ENCODE measurements at places on chromosomes 16 and 17. TPM values are rescaled to one million over a fixed set of nuclear protein-coding genes. Genes with fewer than 3 reads are reported as not detected.

TBC1D16 gene
- 8.9 TPM for polyA plus RNA-seq

DNA sequence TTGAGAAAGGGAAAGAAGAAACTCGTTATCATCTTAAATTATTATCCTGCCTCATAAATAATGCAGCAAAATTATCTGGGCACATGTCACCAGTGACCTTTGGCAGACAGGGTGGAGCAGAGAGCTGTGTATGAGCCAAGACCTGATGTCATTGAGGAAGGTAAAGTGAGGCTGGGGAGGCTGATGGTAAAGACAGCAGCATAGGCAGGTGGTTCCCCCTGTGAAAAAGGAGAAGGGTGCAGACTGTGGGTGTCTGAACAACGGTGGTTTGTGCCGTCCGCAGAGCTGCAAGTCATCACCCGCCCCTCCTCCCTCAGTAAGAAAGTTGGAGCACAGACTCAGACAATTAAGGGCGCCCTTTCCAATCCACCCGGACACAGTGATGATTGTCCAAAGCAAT lies 30.8 kb upstream of the METTL16 start:
- no peaks in the 10 kb centered on the region for H3K27me3 ChIP-seq
- no peak overlapping the region for H3K27ac ChIP-seq
- DNase-seq = no peak
- peaks cover 3% of the 10 kb centered on the region for H3K4me1 ChIP-seq
- H3K4me3 ChIP-seq = no peak overlapping the region

DNA sequence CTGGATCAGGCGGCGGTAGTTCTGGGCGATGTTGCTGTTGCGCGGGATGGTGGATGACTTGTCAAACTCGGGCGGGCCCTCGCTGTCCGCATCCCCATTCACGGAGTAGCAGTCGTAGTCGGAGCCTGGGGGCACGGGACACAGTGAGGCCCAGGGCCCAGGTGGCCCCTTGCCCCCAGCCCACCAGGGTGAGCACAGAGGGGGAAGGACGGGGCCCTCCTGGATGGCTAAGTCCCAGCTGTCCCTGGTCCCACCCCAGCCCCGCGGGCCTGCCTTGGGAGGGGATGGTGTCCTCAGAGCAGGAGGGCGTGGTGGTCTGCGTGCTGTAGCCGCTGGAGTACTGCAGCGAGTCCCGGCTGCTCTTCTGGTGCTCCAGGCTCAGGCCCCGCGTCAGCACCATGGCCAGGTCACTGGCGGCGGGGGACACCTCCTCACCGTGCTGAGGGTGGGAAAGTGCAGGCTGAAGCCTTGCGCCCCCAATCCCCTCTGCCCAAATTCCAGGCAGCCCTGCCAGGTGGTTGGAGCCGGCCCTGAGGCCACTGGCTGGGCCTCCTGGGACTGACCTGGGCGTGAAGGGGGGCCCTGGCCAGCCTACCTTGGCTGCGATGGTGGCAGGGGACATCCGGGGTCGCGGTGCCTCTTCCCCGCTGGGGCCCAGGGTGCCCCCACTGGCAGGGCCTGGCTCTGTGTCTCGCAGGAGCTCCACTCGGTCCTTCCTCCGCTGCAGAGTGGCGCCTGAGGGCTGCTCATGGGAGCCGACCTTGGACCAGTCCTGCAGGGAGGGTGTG lies 18.2 kb downstream of the IL34 start:
- H3K27ac ChIP-seq = no peak overlapping the region
- H3K4me3 ChIP-seq = no peak overlapping the region
- peaks cover 11% of the 10 kb centered on the region for H3K36me3 ChIP-seq

DNA sequence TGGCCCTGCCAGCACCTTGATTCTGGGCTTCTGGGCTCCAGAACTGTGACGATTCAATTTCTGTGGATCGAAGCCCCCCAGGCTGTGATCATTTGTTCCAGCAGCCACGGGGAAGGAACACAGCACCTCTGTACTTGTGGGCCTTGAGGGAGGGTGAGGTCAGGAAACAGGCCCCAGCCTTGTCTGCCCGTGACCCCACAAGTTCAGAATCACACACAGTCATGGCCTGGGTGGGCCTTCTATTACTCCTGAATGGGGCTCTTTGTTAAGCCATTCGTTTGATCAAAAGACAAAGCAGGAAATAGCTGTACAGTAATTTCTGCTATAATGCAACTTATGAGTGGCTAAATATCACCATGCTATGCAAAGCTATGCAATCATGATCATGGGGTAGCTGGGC lies 10.1 kb downstream of the ST6GALNAC2 start:
- H3K36me3 ChIP-seq = peaks cover 15% of the 10 kb centered on the region
- H3K4me1 ChIP-seq = peaks cover 26% of the 10 kb centered on the region
- no peaks in the 10 kb centered on the region for H3K27me3 ChIP-seq
- H3K4me3 ChIP-seq = no peak overlapping the region
- no peak for DNase-seq
- H3K27ac ChIP-seq = no peak overlapping the region

- no peak overlapping the region for H3K4me3 ChIP-seq
- no peak for DNase-seq
- no peaks in the 10 kb centered on the region for H3K36me3 ChIP-seq
- peaks cover 3% of the 10 kb centered on the region for H3K4me1 ChIP-seq
Measured at GRCh38 chr17:12057520-12057919, 36.8 kb downstream of the MAP2K4 start.

DNA sequence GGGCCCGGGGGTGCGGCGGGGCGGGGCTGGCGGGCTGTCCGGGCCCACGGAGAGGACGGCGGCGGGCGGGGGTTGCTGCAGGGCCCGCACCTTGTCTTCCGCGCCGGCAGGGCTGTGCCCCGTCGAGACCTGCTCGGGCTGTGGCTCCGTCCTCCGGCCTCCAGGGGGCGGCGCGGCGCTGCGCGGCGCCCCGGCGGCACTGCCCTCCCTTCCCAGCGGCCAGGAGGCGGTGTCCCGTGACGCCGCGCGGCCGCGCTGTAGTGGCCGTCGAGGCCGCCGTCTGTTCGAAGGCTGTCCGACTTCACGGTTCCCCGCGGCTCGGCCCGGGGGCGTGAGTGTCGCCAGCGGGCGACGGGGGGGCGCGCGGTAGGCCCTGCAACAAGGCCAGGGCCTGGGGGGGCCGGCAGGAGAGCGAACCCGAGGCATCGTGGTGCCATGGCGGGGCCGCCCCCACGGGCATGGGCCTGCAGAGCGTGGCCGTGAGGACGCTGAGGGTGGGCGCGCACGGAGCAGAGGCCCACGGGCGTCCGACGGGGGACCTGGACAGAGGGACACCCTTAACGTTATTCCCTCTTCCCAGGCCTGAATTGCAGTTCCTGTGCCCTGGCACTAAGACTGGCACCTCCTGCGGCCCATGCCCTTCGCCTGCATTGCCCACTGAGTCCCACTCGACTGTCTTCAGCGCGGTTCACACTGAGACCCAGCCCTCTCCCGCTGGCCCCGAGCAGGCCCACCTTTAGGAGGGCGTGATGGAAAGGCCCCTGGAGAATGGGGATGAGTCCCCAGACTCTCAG lies at the start of gene PLEKHG4:
PLEKHG4 (plus strand) TSS at position 237 of the 794 bp plus-strand sequence; CDS start at position 750, 513 bp downstream.
- no peak for DNase-seq
- H3K4me3 ChIP-seq = peak within 1 kb of the TSS; percentile 63
- H3K36me3 ChIP-seq = no peaks in the 10 kb centered on the region
- H3K4me1 ChIP-seq = peaks cover 23% of the 10 kb centered on the region
- no peak within 1 kb of the TSS for H3K27ac ChIP-seq
- peaks cover 49% of the 10 kb centered on the region for H3K27me3 ChIP-seq

DNA sequence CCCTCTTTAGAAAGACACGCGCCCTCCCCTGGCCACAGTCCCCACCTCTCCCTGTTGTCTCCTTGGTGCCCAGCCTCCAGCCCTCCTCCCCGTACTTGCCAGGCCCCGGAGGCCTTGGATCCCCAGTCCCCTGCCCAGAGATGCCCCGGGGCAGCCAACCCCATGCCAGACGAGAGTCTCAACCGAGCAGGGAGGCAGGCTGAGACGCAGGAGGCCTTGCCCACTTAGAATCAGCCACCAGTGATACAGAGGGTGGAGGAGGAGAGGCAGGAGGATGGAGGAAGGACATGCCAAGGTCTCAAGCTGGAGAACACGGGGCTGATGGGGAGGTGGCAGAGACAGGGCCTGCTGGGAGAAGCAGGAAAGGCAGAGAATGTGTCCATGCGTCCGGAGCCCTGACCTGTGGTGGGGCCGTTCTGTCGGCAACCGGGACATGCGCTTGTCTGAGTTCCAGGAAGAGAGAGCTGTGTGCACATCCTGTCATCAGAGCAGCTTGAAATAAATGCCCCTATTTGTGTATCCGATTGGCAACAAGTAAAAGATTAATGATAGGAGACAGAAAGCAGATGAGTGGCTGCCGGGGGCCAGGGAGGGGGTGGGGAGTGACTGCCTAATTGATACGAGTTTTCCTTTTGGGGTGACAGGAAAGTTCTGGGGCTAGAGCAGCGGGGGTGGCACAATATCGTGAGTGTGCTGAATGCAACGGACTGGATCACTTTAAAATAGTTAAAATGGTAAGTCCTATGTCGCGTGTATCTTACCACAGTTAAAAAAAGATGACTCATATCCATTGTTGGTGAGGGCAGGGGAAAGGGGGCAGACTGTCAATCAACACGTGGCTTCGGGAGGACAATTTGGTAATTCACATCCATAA lies 44.7 kb upstream of the MEAK7 start:
- H3K4me1 ChIP-seq = peaks cover 6% of the 10 kb centered on the region
- no peak overlapping the region for H3K27ac ChIP-seq
- no peak overlapping the region for H3K4me3 ChIP-seq
- H3K36me3 ChIP-seq = no peaks in the 10 kb centered on the region
- H3K27me3 ChIP-seq = peaks cover 6% of the 10 kb centered on the region
- DNase-seq = no peak

KRT222 gene
- 0.45 TPM for polyA plus RNA-seq

DNA sequence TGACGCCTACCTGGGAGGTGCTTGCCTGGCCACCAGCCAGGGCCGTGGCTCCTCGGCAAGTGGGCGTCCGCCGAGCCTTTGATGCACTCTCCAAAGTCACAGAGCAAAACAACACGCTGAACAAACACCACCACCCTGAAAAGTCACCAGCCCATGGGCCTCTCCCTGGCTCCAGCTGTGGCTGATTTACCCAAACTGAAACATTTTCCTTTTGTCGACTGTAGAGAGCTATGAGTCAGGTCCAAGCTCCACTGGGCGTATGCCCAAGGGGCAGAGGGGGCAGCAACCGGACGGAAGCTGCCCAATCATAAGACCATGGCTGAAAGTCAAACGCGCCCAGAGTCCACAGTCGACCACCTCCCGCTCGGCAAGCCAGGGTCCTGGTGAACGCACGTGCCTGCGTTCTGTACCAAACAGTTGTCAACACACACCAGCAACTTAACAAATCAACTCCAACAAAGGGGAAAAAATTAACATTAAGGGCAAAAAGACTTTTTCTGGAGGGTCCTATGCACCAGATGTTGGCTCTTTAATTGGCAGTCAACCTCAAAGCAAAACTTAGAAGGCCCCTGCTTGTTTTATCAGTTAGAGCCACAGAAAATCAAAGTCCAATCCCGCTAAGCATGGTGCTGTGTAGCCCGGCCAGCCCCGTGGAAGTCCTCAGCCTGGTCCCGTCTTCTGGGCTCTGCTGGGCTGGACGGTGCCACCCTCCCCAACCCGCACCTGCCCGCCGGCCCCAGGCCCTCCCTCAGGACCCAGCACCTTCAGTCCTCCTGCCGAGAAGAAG lies 47.3 kb downstream of the TBC1D16 start:
- H3K27me3 ChIP-seq = no peaks in the 10 kb centered on the region
- H3K4me1 ChIP-seq = peaks cover 10% of the 10 kb centered on the region
- no peak overlapping the region for H3K27ac ChIP-seq
- no peaks in the 10 kb centered on the region for H3K36me3 ChIP-seq
- H3K4me3 ChIP-seq = no peak overlapping the region
